ENCODE measurements at places on chromosomes 13 and 19. TPM values are rescaled to one million over a fixed set of nuclear protein-coding genes. Genes with fewer than 3 reads are reported as not detected.

ZNF135 gene
- 4.9 TPM for polyA plus RNA-seq

OR7C1 gene
- polyA plus RNA-seq, result not detected

FOXO1 gene
- polyA plus RNA-seq, result 0.46 TPM

GFY gene
- polyA plus RNA-seq, result not detected

CLEC4M gene
- polyA plus RNA-seq, result not detected

ONECUT3 gene
- not detected for polyA plus RNA-seq

ZNF534 gene
- polyA plus RNA-seq, result 0.20 TPM

DNA sequence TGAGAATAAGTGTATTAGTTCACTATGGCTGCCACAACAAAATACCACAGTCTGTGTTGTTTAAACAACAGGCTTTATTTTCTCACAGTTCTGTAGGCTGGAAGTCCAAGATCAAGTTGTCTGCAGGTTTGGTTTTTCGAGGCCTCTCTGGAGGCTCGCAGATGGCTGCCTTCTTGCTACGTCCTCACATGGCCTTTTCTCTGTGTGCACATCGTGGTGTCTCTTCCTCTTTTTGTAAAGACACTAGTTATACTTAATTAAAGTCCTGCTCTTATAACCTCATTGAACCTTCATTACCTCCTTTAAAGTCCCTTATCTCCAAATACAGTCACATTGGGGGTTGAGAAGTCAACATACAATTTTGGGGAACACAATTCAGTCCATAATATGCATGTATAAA, 10.6 kb downstream of the CSNK1A1L start:
- H3K36me3 ChIP-seq, result no peaks in the 10 kb centered on the region
- DNase-seq, result no peak
- no peak overlapping the region for H3K4me3 ChIP-seq
- 0 out of 2 replicates have a peak, but pooled peaks cover 3% of the 10 kb centered on the region for H3K4me1 ChIP-seq

DNA sequence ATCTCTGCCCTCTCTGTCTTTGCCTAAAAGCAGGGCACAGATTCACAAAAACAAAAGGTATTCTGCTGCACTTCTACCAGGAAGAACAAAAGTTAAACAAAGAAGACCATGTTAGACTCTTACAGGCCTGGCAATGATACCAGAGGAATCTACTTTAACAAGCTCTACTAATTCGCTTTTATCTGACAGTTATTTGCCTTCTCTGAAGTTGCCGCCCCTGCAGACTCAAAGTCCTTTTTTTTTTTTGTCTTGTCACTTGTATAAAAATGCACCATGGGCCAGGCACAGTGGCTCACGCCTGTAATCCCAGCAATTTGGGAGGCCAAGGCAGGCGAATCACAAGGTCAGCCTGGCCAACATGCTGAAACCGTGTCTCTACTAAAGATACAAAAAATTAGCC, 176.5 kb upstream of the UBL3 start:
- DNase-seq, result no peak
- no peak overlapping the region for H3K4me3 ChIP-seq
- H3K27me3 ChIP-seq, result no peaks in the 10 kb centered on the region
- H3K36me3 ChIP-seq, result no peaks in the 10 kb centered on the region
- H3K27ac ChIP-seq, result peak overlapping the region; percentile 71

DNA sequence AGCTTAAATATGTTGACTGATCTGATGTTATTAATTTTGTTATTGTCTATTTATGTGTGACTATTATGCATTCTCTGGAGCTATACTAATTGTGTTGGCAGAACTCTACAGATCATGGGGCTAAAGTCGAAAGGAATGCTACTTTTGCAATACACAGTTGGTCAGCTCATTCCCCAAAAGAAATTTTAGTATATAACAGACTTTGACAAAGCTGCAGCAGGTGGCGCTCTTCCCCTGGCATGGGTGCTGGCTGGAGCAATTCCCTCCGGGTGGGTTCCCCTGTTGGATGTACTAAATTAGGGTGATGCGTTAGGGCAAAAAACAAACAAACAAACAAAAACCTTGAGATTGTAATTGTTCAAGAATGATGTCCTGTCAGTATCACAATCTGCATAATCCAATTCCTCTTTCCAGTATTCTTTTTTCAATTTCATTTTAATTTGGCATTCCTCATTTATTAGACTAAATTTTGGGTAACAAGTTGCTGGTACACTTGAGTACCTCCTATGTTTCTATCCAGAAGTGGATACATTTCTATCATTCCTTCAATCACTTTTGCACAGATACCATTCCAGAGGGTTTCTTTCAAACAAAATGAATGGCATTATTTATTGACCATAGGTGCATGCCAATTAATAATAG, 322.8 kb upstream of the EDNRB start:
- H3K27me3 ChIP-seq, result 0 out of 2 replicates have a peak, but pooled peaks cover 8% of the 10 kb centered on the region
- no peaks in the 10 kb centered on the region for H3K36me3 ChIP-seq
- peak; percentile 70 for DNase-seq
- no peak overlapping the region for H3K4me3 ChIP-seq
- no peak overlapping the region for H3K27ac ChIP-seq

DNA sequence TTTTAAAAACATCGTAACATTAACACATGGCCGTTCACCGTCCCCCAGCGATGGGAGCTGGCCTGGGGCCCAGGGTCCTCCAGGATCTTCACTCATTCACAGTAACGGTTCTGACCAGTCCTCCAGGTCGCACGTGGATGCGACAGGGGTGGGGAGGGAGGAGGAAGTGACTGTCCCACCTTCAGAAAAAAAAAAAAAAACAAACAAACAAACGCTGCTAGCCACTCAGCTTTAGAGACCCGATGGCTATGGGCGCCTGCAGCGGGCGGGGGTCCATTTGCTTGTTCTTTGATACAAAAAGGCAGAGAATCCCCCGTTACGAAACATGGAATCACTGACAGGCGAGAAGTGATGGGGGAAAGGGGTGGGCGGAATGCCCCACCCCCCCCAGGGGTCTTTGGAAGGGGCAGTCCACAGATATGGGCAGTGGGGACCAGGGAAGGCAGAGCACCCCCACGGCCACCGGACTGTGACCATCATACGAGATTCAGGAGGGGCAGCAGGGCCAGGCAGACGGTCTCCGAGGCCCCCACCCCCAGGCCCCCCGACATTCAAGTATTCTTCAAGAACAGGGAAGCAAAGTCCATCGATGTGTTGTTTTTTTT, 13.3 kb downstream of the MKNK2 start:
- DNase-seq, result no peak
- peaks cover 5% of the 10 kb centered on the region for H3K36me3 ChIP-seq
- H3K27ac ChIP-seq, result no peak overlapping the region
- no peak overlapping the region for H3K4me3 ChIP-seq
- 0 out of 2 replicates have a peak, but pooled peaks cover 2% of the 10 kb centered on the region for H3K4me1 ChIP-seq

- peak; percentile 29 for DNase-seq
- no peaks in the 10 kb centered on the region for H3K27me3 ChIP-seq
- H3K4me3 ChIP-seq, result no peak overlapping the region
- peak overlapping the region; percentile 62 for H3K27ac ChIP-seq
- peaks cover 20% of the 10 kb centered on the region for H3K4me1 ChIP-seq
Observed at GRCh38 chr19:17090583-17090982, 15.0 kb downstream of the MYO9B start.

DNA sequence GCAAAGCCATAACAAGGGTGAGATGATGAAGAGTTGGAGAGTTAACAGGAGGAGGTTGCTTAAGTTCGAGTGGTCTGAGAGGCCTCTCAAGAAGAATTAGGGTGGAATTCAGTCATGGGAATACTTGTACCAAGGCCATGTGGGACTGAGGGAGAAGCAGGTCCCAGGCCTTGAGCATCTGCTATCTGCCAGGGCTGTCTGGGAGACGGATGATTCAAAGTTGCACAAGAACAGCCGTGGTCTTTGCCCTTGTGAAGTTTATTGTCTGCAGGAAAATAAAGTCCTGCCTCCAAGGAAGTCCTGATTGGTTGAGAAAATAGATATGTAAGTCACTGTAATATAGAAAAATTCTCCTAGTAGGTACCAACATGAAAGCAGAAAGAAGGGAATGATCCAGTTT, 178.8 kb upstream of the RFC3 start:
- no peaks in the 10 kb centered on the region for H3K27me3 ChIP-seq
- H3K4me3 ChIP-seq, result no peak overlapping the region
- no peaks in the 10 kb centered on the region for H3K36me3 ChIP-seq
- peaks cover 80% of the 10 kb centered on the region for H3K4me1 ChIP-seq
- DNase-seq, result peak; percentile 94
- peak overlapping the region; percentile 80 for H3K27ac ChIP-seq

GRCh38 chr13:23626700-23627099, 56.5 kb downstream of the TNFRSF19 start:
- no peak overlapping the region for H3K27ac ChIP-seq
- no peaks in the 10 kb centered on the region for H3K27me3 ChIP-seq
- H3K4me3 ChIP-seq, result no peak overlapping the region
- peaks cover 1% of the 10 kb centered on the region for H3K4me1 ChIP-seq

DNA sequence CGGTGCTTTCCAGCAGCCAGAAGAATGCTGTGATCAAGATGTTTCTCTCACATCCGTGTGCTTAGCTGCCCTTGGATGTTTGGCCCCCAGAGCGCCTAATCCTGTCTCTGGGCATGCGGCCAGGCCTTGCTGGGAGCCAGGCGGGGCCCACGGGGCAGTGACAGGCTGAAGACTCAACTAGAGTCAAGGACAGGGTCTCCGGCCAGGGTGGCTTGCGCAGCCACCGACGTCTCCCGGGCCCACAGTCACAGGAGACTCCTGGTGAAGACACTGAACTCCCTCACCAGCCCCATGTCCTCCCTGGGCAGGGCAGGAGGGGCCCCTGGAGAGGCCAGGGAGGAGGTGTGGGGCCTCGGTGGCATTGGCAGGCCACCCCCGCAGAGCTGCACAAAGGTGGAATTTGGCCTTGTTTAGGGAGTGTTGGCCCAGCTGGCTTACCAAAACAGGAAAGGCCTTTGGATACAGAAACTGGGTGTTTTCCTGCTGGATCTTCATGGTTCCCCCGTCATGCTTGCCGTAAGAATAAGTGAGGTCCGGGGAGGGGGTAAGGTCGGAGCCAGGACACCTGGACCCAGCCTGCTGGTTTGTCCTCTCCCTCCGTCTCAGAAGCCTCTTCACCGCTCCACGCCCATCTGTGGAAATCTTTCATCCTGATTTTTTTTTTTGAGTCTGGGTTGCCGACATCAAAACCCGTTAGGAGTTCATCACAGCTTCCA, 10.0 kb upstream of the NDUFS7 start:
- DNase-seq, result no peak
- no peak overlapping the region for H3K27ac ChIP-seq
- no peak overlapping the region for H3K4me3 ChIP-seq
- peaks cover 7% of the 10 kb centered on the region for H3K36me3 ChIP-seq

- no peaks in the 10 kb centered on the region for H3K4me1 ChIP-seq
- no peak overlapping the region for H3K4me3 ChIP-seq
Observed at GRCh38 chr13:65417953-65418352, 1812.2 kb downstream of the PCDH9 start.

DNA sequence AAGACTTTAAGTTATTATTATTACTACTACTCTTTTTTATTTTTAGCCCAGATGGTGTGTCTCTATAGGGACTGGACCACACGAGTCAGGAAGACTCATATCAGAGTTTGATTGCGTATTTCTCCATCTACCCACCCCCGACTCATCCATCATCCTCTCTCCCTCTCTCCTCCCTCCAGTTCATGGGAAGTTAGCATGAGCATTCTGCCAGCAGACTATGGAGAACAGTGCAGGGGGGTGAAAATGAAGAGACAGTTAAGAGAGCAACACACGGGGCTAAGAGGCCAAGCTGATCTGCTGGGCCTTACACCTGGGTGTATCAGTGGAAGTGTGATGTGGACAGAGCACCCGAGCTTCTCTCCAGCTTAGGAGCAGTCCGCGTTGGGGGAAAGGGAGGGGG, 95.0 kb downstream of the UQCRFS1 start:
- no peak overlapping the region for H3K27ac ChIP-seq
- 0 out of 2 replicates have a peak, but pooled peaks cover 4% of the 10 kb centered on the region for H3K27me3 ChIP-seq
- H3K36me3 ChIP-seq, result no peaks in the 10 kb centered on the region
- H3K4me3 ChIP-seq, result no peak overlapping the region
- no peak for DNase-seq

DNA sequence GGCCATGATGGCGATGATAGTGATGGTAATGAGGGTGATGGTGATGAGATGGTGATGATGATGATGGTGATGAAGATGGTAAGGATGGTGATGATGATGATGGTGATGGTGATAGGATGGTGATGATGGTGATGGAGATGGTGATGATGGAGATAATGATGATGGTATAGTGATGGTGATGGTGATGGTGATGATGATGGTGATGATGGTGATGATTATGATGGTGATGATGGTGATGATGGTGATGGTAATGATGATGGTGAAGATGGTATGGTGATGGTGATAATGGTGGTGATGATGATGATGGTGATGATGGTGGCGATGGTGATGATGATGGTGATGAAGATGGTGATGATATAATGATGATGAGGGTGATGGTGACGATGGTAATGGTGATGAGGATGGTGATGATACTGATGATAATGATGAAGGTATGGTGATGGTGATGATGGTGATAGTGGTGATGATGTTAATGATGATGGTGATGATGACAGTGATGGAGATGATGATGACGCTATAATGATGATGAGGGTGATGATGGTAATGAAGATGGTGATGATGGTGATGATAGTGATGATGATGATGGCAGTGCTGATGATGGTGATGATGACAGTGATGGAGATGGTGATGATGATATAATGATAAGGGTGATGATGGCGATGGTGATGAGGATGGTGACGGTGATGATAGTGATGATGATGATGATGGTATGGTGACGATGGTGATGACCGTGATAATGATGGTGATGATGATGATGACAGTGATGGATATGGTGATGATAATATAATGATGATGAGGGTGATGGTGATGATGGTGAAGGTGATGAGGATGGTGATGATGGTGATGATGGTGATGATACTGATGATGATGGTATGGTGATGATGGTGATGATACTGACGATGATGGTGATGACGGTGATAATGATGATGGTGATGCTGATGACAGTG, 37.5 kb downstream of the ZNF557 start:
- DNase-seq, result no peak
- no peak overlapping the region for H3K4me3 ChIP-seq
- H3K27me3 ChIP-seq, result no peaks in the 10 kb centered on the region
- H3K36me3 ChIP-seq, result no peaks in the 10 kb centered on the region

- H3K27me3 ChIP-seq, result no peaks in the 10 kb centered on the region
- peak; percentile 11 for DNase-seq
- H3K4me1 ChIP-seq, result no peaks in the 10 kb centered on the region
- H3K4me3 ChIP-seq, result no peak overlapping the region
Observed at GRCh38 chr13:90154311-90154960, 1193.1 kb upstream of the MIR17HG start.

DNA sequence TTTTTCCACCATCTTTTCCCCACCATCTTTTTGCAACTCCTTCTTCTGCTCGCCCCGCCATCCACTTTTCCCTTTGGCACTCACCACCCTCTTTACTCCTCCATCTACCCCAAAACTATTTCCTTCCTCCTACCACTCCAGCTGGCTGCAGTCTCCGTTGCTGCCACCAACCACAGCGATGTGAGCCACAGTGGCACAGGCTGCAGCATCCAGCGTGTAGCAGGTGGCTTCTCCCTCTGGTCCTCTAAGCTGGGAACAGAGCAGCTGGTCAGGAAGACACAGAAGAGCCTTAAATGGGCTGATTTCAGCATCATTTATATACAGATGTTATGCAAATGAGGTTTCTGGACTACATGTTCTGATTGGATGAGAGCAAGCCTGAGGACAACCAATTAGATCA, 144.5 kb downstream of the TNFRSF19 start:
- no peaks in the 10 kb centered on the region for H3K4me1 ChIP-seq
- no peak overlapping the region for H3K27ac ChIP-seq
- DNase-seq, result no peak
- no peaks in the 10 kb centered on the region for H3K27me3 ChIP-seq

- no peak for DNase-seq
- no peak overlapping the region for H3K27ac ChIP-seq
- H3K36me3 ChIP-seq, result no peaks in the 10 kb centered on the region
Observed at GRCh38 chr19:35476149-35476548, 14.1 kb downstream of the KRTDAP start.

- H3K4me3 ChIP-seq, result no peak overlapping the region
- no peak for DNase-seq
- no peak overlapping the region for H3K27ac ChIP-seq
- no peaks in the 10 kb centered on the region for H3K4me1 ChIP-seq
- H3K27me3 ChIP-seq, result no peaks in the 10 kb centered on the region
- H3K36me3 ChIP-seq, result peaks cover 5% of the 10 kb centered on the region
Observed at GRCh38 chr13:73816702-73817101, 317.5 kb downstream of the KLF12 start.
